ENCODE measurements at places on chromosomes 3 and 15.

GRCh38 chr15:100771746-100772145, 107.9 kb upstream of the ALDH1A3 start:
- DNase-seq: no peak

- DNase-seq: no peak
Measured at GRCh38 chr15:70039917-70040316, 57.8 kb downstream of the TLE3 start.

- no peak for DNase-seq
Measured at GRCh38 chr15:69325456-69325971, 26.8 kb downstream of the PAQR5 start.

- DNase-seq: no peak
Measured at GRCh38 chr3:102143536-102143935, 291.3 kb upstream of the ZPLD1 start.

DNA sequence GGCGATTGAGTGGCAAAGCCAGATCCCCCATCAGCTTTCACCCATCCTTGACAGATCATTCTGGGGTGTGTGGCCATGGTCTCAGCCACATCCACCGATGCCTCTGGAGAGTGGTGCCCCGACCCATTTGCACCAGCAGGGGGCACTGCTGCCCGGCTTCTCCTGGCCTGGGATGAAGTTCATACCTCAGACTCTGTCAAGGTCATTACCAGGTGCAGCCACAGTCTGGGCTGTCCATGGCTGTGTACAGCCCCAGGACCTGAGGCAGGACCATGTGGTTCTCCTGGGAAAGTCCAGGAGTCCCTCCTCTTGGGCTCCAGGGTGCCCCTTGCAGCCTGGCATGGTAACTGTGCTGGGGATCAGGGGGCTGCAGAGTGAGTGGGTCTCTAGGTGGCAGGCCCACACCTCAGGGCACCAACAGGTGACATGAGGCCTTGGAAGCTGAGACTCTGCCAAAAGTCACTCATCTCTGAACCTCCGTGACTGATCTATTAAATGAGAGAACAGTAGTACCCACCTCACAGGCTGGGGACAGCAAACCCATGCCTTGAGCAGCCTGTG, 67.2 kb downstream of the CACNA2D2 start:
- peak; percentile 63 for DNase-seq

DNA sequence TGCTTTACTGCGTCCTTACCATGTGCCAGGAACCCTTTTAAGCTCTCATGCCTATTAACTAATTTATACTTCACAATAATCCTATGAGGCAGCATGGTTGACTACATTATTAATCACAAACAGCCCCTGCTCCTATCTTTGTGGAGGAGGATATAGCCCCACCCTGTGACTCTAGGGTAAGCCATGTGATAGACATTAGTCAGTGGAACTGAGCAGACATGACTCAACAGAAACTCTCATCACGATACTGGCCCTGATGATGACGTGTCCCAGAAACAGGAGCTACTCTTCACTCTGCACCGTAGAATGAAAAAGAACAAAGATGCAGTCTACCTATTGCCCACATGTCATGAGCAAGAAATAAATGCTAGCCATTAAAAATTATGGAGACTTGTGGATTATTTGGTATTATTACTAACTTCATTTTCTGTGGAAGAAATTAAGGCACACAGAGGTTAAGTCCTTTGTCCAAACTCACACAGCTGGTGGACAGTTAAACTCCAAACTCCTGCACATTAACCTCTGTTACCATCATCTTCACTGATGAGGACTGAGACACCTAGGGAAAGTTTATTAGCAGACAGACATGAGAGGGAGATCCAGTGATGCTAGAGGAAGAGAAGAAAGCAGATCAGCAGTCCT, 51.2 kb downstream of the CFAP20DC start:
- no peak for DNase-seq

GRCh38 chr3:124059580-124059979, 67.7 kb upstream of the ROPN1 start:
- no peak for DNase-seq

DNA sequence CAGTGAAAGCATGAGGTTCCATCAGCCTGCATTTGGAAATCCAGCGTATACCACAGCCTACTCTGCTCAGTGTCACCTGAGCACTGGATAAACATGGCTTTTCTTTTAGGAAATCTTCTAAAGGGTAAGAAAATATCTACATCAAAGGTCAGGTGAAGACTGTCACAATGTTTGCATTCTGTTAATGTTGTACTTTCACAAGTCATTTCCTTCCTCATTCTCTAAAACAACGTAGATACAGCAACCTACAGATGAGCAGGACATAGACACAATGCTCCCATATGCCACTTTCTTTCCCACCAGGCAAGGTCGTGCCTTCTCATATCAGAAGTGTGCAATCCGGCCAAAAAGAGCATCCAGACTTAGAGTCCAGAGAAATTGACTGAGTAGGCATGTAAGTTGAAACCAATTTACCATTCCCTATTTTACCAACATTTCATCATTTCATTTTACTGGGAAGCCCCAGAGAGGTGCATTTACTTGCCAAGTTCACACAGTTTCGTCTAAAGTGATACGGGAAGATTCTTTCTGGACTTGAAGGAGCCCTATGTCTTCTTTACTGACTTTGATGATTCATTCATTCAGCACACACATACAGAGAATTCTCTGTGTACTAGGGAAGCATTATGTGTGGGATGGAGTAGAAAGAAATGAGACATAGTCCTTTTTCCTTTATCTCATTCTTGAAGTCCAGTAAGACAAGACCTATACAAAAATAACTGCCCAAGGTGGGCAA, 30.6 kb upstream of the LPP start:
- DNase-seq: no peak

- DNase-seq: no peak
Measured at GRCh38 chr3:10520072-10520471, 14.7 kb upstream of the ATP2B2 start.

GRCh38 chr15:95825208-95825607, 505.3 kb upstream of the NR2F2 start:
- no peak for DNase-seq

DNA sequence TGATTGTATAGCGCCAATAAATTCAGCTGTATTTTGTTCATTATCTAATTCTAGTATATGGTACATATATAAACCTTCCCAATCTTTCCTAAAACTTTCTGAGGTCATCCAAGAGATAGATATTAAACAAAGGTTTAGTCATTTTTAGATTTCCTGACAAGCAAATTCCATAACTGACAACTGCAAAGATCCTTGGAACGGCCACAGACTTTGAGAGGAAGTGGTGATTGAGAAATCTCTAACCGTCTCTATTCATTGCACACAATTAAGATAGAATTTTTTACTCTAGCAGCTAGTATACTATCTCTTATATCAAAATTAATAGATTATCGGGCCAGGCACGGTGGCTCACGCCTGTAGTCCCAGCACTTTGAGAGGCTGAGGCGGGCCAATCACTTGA, 4.7 kb downstream of the CSNK1G1 start:
- DNase-seq: no peak

- no peak for DNase-seq
Measured at GRCh38 chr3:171982828-171983227, 56.5 kb upstream of the FNDC3B start.

DNA sequence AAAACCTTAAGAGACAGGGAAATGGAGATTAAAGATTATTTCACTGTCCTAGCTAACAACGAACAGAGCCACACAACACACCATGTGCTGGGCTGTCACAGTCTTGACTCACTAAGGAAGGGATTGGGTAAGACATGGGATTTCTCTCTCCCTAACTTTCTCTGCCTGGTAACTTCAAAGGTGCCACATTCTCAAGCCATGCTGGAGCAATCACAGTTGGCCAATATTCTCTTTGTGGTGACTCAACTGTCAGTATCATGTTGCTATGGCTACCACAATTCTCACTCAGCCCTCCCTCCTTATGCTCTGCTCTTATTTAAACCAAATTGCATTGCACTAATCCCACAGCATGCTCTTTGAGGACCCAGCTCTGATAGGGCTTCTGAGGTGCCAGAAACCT, 74.0 kb downstream of the OXNAD1 start:
- DNase-seq: no peak

DNA sequence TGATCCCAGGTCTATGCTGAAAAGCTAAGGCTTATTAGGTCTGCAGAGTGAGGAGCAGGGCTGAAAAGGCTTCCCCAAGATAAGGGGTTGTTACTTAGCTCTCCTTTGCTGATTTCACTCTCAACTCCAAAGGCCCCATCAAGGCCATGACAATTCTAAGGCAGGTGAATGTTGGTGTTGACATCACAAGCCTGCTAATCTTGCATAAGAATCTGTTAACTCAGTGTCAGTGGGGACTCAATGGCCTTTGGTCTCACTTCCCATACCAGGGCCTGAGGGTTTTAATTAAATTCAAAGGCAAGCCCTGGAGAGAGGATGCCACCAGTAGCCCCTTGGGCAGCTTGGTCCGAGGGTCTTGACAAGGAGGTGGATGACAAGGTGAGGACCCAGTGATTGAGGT, 9.4 kb upstream of the ALAS1 start:
- DNase-seq: no peak

DNA sequence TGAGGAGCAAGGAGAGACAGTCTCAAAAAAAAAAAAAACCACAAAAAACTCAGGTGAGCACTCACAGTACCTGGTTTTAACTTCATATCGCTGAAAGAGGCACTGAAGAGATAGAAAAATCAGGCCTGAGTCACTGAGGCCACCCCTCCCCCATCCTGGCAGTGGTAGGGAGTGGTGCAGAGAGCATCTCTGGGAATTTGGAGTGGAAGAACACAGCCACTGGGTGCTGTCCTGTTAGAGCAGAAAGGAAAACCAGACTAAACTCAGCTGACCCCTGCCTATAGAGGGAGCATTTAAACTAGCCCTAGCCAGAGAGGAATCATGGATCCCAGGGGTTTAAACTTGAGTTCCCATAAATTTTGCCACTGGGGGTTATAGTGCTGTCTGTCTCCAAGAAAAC, 22.2 kb upstream of the DNAJC13 start:
- no peak for DNase-seq

DNA sequence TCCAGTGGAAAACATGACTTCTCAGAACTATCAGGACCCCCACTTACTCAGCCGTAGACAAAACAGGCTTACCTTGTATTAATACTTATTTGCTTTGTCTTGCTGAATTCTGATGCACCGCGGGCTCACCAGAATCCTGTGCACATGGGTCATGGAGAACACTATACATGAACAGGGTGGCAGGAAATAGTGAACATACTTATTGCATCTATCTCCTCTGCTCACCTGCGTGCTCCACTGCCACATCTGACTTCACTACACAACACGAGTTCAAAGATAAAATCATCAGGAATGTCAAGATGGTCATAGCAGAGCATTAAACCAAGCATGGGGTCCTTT, 10.7 kb upstream of the MAPK6 start:
- DNase-seq: no peak

- no peak for DNase-seq
Measured at GRCh38 chr3:149292666-149293065, 40.8 kb downstream of the TM4SF18 start.

DNA sequence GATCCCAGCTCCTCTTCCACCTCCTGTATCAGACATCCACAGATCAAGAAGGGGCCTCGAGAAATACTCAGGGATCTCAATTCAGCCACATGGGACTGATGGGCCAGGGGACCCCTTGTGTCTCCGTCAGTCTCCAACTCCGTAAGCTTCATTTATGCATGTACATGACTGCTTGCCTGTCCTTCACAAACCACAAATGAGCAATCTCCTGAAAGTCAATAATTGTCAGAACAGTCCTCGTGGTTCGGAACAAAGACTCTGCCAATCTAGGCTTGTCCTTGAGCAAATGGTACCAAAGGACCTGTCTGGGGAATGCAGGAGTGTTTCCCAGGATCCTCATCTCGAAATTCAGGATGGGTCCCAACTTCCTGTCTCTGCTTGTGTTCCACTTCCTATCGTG, 20.8 kb downstream of the SLC12A8 start:
- no peak for DNase-seq

- no peak for DNase-seq
Measured at GRCh38 chr3:28151608-28152228, 89.7 kb upstream of the CMC1 start.

- no peak for DNase-seq
Measured at GRCh38 chr3:143078883-143079282, 40.7 kb upstream of the CHST2 start.

GRCh38 chr15:56783156-56783856, 50.0 kb upstream of the ZNF280D start:
- no peak for DNase-seq

DNA sequence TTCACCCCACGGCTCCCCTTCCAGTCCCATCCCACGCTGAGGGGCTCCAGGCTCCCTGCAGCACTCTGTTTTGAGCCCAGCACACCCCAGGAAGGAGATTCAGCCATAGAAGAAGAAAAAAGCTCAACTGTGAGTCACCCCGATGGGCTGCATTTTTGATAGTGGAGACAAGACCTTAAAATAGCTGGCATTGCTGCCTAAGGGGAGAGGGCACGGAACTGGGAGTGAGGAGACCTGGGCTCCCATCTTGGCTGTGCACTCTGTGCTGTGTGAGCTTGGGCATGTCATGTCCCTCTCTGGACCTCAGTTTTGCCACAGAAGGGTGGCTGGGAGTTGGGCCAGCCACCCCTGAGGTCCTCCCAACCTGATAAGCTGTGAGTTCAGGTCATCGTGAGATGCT, 57.2 kb upstream of the SMAD6 start:
- DNase-seq: no peak

DNA sequence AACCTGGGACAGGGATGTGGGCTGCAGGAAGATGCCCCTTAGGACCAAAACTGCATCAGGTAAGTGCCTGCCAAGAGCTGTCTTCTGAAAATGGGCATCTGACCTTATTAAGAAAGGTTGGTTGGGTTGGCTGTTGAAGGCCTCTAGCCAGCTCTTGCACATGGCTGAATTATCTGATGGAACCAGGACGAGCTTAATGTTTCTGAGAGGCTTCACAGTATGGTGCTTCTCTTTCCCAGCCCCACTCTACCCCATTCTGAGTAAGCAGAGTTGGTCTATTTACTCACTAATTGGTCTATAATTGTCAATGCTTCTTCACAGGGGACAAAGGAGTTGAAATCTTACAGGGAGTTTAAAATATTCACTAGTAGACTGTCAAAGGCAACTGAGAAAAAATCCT, 48.4 kb downstream of the DTWD1 start:
- no peak for DNase-seq

- DNase-seq: no peak
Measured at GRCh38 chr3:137765310-137766033, 1.4 kb downstream of the SOX14 start.

DNA sequence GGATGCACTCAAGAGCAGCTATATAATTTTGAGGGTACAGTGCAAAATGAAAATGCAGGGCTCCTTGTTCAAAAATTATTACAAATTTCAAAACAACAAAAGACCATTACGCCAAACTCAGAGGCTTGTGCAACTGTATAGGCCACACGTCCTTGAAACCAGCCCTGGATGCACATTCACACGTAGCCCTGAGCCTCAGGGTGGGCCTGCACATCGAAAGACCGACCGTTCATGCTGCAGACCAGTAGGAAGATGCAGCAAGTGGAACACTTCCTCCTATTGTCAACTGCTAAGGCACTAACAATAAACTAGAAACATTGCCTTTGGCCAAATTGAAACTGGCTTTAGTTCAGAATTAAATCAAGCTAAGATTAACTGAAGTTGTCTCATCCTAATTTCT, 174.7 kb downstream of the SHOX2 start:
- no peak for DNase-seq

GRCh38 chr3:100265016-100265415, 4.2 kb downstream of the TBC1D23 start:
- no peak for DNase-seq

GRCh38 chr3:53009826-53010539, 35.9 kb downstream of the SFMBT1 start:
- DNase-seq: no peak

- DNase-seq: no peak
Measured at GRCh38 chr3:175421902-175422301, 562.8 kb downstream of the NAALADL2 start.

All from activated CD4-positive, CD25-positive, alpha-beta regulatory T cell (primary cell).